ENCODE measurements at places on chromosomes 2 and 18.
A peak's percentile ranks its signal among the peaks of the same experiment; 100 is the strongest.

DNA sequence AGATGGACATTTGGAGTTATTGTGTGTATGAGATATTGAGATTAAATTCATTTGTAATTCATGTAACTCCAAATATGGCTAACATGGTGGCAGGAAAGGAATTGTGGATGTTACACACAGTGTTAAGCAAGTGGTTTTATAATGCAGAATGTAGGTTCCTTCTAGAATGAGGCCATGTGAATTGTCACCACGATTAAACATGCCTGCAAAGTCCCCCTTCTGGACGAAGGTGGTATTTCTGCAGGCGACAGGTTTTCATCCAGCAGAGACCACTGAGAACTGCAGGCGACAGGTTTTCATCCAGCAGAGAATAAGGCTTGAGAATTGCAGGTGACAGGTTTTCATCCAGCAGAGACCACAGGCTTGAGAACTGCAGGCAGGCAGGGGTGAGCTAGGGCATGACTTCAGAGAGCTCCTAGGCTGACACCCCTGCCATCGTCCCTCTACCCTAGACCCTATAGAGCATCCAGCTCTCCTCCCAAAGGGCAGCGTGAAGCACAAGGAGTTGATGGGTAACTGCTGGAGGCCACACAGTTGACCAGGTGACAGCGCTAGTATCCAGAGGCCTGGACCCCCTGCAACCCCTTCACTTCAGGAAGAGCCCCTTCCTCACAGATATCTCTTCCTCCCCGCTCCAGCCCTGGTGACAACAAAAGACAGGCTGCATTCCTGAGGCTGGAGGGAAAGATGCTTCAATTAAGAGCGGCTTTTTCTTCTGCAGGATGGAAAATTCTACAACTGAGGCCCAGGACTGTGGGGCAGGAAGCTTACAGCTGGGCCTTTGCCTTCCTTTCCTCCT, 175.8 kb downstream of the LOXHD1 start:
- DNase-seq: peak; percentile 38

DNA sequence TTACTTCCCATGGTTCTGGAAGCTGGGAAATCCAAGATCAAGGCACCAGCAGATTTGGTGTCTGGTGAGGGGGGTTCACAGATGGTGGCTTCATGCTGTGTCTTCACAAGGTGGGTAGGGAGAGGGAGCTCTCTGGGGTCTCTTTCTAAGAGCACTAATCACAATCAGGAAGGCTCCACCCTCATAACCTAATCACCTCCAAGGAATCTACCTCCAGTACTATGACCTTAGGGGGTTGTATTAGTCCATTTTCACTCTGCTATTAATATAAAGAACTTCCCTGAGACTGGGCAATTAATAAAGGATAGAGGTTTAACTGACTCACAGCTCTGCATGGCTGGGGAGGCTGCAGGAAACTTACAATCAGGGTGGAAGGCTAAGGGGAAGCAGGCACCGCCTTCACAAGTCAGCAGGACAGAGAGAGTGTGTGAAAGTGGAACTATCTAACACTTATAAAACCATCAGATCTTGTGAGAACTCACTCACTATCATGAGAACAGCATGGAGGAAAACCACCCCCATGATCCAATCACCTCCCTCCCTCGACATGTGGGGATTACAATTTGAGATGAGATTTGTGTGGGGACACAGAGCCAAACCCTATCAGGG, 17.6 kb downstream of the TBC1D8 start:
- DNase-seq: no peak

DNA sequence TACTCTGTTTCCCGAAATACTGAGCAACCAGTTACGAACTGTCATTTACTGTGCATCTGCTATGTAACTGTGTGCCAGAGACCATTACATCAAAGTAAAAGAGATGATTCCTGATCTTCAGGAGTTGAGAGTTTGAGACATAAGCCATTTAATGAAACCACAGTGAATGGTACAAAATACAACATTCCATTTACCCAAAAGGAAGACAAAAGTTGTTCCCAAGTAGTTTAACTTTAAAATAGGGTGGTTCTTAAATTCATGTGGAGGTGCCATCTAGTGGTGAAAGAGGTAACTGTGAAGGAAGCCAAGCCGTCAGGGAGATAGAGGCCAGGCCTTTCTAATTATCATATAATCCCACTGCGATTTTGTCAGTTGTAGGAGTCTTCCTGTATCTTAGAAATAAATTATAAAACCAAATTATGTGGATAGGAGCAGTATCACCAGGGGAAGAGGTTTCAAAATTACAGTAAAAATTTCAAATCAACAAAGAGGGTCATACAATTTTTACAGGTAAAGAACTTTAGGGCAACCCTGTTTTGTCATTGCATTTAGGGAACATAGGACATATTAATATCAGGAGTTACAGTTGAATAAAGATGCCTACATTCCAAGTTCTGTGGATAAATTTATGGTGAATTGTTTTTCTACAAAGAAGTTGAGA, 67.7 kb downstream of the EPAS1 start:
- DNase-seq: no peak

- DNase-seq: no peak
These were observed 21.8 kb downstream of the METTL4 start for GRCh38 chr18:2549462-2549861.

DNA sequence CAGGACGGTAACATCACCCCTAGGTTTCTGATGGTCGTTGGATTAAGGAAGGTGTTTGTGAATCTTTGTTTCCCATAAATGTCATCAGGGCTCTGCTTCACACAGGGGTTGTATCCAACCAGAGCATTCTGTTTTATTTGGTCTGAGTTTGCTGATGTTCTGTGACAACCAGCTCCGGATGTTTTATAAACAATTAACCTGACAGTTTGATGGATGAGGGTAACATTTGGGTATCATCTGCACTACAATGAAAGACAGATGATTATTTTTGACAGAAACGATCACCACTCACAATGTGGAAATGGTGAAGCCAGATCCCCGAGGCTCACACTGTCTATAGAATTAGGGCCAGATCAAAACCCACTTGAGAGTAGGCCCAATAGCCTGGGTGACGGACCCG, 107.1 kb downstream of the CDC42EP3 start:
- DNase-seq: no peak

- no peak for DNase-seq
These were observed 10.8 kb downstream of the DLGAP1 start for GRCh38 chr18:4444306-4444705.
